ENCODE measurements at places on chromosomes 3 and 15. TPM values are rescaled to one million over a fixed set of nuclear protein-coding genes. Genes with fewer than 3 reads are reported as not detected.

DNA sequence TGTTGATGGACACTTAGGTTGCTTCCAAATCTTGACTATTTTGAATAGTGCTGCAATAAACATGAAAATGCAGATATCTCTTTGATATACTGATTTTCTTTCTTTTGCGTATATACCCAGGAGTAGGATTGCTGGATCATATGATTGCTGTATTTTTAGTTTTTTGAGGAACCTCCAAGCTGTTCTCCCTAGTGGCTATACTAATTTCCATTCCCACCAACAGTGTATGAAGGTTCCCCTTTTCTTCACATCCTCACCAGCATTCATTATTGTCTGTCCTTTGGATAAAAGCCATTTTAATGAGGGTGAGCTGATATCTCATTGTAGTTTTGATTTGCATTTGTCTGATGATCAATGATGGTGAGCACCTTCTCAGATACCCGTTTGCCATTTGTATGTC is 12.5 kb downstream of the PATL2 start:
- no peak for DNase-seq

DNA sequence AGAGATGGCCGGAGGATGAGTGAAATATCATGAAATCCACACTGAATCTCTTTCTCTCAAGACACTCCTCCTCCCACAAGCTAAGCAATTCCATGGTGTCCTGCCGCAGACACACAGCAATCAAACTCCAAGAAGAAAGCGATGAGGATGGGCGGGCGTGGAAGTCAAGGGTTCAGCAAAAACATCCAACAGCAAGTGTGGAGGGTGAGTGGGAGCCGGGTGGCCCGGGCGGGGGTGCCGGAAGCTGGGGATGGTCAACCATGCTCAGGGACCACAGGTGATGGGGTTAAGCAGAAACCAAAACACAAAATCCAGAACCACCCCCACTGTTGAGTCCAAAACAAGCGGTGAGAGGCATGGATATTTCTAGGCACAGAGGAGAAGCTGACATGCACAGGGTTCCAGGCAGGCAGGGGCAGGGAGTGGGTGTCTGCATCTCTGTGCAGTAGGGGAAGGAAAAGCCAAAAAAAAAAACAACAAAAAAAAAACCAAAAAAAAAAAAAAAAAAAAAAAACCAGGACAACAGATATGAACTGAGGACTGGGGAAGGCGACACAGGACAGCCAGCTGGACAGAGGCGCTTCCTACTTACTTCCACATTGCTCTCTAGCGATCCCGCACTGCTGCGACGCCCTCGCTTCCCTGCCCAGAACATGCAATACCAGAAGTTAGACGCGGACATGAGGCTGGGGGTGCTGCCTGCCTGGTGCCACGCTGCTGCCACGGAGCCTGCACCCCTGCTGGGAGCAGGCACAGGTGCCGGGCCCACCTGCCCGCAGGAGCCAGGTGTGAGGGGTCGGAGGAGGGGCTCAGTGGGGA is 61.0 kb upstream of the RPL32 start:
- no peak for DNase-seq

DNA sequence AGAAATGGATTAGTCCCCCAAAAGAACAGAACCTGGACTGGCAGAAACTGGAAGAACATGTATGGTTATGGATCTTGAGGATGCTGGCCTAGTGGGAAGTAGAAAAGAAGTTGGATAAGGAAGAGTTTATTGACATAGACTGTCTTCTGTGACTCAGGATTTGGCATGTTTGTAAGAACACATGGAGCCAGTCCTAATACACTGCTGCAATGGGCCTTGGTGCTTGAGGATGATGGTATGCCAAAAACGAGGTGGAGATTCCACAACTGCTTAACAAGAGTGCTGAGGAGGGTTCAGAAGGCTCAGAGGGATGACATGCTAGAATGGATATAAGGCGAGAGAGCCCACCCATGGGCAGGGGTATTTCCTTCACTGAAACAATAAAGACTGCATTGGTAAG is 22.4 kb downstream of the LZTFL1 start:
- DNase-seq = no peak

GRCh38 chr15:36763685-36764084 is 184.3 kb downstream of the CDIN1 start:
- DNase-seq = no peak

GRCh38 chr3:198025644-198026043 is 65.6 kb downstream of the LMLN start:
- DNase-seq = no peak

GRCh38 chr3:169259661-169260060 is 403.9 kb downstream of the MECOM start:
- DNase-seq = no peak

GRCh38 chr15:29569533-29570092 is 252.7 kb downstream of the TJP1 start:
- no peak for DNase-seq

GRCh38 chr3:21894459-21895340 is 143.7 kb upstream of the ZNF385D start:
- no peak for DNase-seq

DNA sequence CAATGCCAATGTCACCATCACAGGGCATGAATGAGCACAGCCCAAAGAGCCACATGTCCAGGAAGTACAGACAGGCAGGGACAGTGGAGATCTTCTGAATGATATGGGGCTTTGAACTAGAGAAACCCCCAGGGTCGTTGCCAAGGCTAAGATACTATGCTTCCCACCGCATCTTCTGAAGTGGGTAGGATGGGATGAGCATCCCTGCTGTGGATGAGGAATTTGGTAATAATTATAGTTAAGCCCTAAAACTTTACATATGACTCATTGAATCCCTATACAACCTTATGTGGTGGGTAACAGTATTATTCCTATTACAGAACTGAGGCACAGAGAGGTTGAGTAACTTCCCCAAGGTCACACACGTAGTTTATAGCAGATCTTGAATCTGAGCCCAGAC is 44.2 kb downstream of the WNT5A start:
- no peak for DNase-seq

DNA sequence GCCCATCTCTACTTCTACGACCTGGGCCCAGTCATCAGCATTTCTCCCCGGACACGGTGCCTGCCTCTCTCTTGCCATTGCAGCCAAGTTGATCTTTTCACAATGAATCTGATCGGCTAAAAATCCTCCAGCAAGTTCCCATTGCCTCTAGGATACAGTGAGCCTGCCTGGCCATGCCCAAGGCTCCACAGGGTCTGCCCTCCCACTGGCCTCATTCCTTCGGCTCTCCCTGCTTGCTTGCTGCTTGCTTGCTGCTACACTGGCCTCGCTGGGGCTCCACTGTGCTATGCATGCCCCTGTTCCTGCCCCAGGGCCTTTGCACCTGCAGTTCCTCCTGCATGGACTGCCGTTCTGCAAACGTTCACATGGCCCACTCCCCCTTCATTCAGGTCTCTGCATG is 2.0 kb downstream of the ABTB1 start:
- peak; percentile 72 for DNase-seq

FGF12 gene
- 45.1 TPM for total RNA-seq

RTP1 gene
- not detected for total RNA-seq

GRCh38 chr15:28167042-28167441 is 67.9 kb upstream of the OCA2 start:
- DNase-seq = no peak

DNA sequence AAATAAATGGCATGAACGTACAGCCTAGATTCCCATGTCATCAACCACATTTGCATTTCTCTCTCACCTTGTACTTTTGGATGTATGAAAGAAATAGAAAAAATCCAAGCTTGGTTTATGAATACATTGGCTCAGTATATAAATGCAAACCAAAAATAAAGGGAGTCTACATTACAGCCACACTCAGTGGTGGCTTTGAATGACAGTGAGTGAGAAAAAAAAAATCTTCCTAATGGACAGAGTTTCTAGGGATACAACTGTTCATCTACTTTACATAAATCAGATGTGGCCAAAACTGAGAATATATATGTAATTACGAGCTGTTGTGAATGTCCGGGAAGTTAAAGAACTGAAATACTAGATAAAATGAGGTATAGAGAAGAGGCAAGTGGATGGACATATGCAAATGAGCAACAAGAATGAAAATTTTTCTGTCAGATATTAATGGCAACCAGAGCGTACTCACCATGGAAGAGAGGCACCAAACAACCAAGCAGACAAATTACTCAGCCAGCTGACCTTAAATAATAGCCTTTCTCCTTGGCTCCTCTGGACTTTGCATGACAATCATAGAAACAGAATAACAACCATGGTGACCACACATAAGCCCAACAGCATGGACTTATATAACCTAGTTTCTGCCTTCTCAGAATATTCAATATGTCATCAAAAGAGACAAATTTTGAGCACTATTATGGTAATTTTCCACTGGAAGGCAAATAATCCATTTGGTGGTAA is 1305.8 kb downstream of the OTOL1 start:
- DNase-seq = no peak

- DNase-seq = no peak
Measured at GRCh38 chr3:69020424-69020823, 6.9 kb upstream of the EOGT start.

DNA sequence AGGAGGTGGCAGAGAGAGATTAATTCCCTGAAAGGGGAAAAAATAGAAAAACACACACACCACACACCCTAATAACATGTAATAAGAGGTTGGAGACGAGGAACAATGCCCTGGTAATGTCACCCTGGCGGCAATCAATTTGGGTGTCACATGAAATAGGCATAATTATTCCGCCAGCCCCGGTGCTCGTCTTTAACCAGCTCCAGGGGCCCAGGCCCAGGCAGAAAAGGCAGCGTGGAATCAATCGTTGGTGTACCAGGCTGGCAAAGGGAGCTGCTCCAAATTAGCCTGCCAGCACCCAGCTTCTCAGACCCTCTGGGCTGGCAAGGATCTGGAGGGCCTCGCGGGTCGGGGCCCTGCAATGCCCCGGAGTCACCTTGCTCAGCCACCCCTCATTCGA is 5.6 kb downstream of the LINGO1 start:
- DNase-seq = no peak

C3orf70 gene
- 2.2 TPM for total RNA-seq

DNA sequence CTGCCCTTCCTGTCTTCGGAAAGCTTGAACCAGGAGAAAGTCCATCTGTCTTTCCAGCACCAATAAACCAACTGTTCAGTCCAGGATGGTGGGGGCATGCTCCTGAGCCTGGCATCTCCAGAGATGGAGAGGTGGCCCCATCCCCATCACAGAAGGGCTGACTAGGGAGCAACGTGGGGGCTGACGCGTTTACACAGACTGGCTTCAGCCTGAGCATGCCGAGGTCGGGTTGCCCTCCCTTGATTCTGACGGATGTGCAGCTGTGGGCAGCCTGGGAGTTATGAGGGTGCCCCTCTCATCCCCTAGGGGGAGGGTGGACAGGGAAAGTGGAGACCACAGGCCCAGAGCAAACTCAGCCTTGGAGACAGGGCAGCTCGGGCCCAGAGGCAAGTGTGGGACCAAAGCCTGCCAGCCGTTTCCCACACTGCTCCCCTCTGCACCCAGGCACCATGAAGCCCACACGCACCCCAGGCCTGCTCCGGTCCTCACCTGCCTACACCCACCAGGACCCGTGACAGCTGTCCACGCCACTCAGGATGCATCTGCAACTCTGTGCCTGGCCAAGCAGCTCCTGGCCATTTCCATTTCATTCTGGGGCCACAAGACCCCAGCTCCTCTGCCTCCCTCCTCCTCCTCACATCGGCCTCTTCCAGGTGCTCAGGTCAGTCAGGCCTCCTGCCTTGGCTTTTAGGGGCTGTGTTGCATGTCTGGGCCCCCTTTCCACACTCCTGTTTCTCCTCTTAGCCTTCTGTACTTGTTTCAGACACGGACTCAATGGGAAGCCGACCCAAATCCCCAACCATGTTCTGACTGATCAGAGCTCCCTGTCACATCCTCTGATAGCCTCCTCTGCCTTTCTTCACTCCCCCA is 48.2 kb upstream of the SLC41A3 start:
- peak; percentile 69 for DNase-seq

GRCh38 chr3:195582947-195583346 is 793 bp downstream of the APOD start:
- no peak for DNase-seq

GRCh38 chr3:110314512-110315114 is 757.0 kb upstream of the NECTIN3 start:
- no peak for DNase-seq

DNA sequence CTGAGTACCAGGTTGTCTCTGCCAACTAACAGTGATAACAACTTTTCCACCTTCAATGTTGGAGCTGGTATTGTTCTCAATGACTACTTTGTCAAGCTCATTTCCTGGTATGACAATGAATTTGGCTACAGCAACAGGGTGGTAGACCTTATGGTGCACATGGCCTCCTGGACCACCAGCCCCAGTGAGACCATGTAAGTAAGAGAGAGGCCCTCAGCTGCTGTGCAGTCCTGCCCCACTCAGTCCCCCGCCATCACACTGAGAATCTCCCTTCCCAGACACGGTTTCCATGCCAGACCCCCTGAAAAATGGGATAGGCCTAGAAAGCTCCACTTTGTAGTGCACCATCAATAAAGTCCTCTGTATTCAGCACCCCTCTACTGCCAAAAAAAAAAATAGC is 56.1 kb downstream of the PIK3CB start:
- no peak for DNase-seq

C3orf52 gene
- total RNA-seq = 5.1 TPM

KIF7 gene
- 5.8 TPM for total RNA-seq

GRAMD2A gene
- total RNA-seq = not detected

GPR149 gene
- not detected for total RNA-seq

ITIH4 gene
- 3.2 TPM for total RNA-seq

GRCh38 chr3:148750296-148750695 is 52.6 kb downstream of the AGTR1 start:
- no peak for DNase-seq

DNAH12 gene
- total RNA-seq = 0.22 TPM

DNA sequence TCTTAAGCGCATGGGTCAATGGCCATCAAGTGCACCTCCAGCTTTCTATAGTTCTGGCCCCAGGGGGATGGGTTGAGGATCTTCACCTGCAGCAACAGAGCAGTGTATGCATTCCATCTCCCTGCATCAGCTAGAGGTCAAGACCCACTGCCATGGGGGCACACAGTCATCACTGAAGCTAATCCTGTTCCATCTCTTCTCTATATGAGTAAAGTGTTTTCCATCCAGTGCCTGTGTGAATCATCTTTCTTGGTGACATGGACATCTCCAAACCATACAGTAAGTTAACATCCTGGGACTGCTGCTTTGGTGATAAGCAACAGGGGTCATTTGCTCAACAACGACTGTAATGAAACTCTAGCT is 4.4 kb upstream of the ENTPD3 start:
- no peak for DNase-seq
